Activated CD4-positive, alpha-beta T cell treated with anti-CD3 and anti-CD28 coated beads, Interleukin-2, amount 10 ng/mL, durations not matched to agents 7 days and 5 days (primary cell): ENCODE measurements at places on chromosomes 3 and 15. TPM values are rescaled to one million over a fixed set of nuclear protein-coding genes. Genes with fewer than 3 reads are reported as not detected.

Gene FBXL22
- total RNA-seq: 0.81 TPM

Gene TUSC7
- total RNA-seq: not detected

Gene CATSPER2
- total RNA-seq: 1.5 TPM

Gene ATP13A5
- total RNA-seq: not detected

Gene CLDN16
- not detected for total RNA-seq

Gene NPTN
- 41.4 TPM for total RNA-seq

Gene UBE2Q2
- total RNA-seq: 40.3 TPM

Gene PRR23B
- not detected for total RNA-seq

Gene PAK6
- 0.47 TPM for total RNA-seq

Gene SLC22A14
- not detected for total RNA-seq

Gene CAMK2N2
- not detected for total RNA-seq

DNA sequence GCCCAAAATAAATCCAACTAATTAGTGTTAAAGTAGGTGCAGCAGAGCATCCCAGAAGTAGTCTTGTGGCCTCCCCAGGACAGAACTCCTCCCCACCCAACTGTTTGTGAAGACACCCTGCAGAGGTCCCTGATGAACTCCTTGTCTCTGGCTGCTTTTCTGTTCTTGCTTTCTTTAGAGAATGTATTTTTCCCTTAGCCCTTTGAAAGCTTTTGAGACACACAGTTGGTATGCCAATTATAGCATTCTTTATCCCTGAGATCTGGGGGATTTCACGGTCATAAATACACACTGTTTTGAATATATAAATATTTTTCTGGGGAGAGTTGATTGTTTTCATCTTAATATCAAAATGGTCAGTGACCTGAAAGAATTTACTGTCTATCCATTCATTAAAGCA, 9.8 kb downstream of the TFG start:
- no peak for DNase-seq

- DNase-seq: no peak
These were observed 247.7 kb upstream of the CDIN1 start for GRCh38 chr15:36331531-36332275.

DNA sequence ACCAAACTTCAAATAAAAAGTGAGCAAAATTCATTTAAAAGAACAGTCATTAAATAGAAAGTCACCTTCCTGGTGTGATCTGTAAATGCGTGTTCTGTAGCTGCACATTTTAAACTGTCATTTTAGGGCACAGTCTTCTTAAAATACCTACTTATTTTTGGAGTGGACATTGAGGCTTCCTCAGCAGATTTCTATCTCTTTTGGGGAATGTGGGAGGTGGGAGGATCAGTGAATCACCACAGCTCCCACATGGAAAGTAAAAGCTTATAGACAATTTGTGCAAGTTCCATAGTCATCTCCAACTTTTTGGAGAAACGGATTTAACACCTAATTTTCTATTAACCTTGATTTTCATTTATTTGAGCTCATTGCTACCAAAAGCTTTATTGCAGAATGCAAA, 21.0 kb upstream of the MOBP start:
- DNase-seq: no peak

GRCh38 chr15:85531083-85531482, 150.7 kb downstream of the AKAP13 start:
- DNase-seq: no peak

- DNase-seq: no peak
These were observed 34.6 kb downstream of the HSPBAP1 start for GRCh38 chr3:122758877-122759560.

DNA sequence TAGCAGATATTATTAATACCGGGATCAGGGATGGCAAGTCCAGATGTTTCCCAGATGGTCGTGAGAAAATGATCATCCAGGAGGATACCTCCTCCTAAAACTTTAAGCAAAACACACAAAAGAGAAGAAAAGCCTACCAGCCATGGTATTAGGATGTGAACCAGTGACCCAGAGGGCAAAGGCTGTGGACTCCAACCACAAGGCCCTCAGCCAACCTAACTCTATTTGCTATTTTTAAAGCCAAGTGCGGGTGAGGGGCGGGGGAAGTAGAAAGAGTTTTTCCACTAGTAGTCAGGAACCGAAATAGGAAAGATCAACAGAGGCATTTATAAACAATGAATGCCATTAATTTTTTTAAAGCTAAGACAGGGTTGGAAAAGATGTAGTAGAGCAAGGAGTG, 77.4 kb downstream of the STAC start:
- DNase-seq: no peak

GRCh38 chr15:64634576-64635498, 140.6 kb downstream of the RBPMS2 start:
- DNase-seq: peak; percentile 50

GRCh38 chr15:48875241-48875960, 2.5 kb upstream of the EID1 start:
- DNase-seq: no peak

DNA sequence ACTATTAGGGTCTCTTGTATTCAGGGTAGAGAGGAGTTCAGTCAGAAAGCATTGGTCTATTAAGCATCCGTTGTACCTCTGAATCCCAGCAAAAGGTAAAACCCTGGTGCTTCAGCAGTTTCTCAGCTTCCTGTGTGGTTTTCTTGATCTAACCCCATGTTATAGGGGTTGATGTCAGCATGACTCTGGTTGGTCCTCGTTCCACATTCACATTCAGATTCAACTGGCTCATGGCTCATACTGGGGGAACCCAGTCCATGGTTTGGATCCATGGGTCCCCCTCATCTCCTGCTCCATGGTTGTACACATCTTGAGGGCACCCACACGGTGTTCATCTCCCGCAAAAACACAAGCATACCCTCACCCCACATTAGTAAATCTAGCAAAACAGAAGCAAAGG, 47.7 kb upstream of the C2CD4B start:
- DNase-seq: peak; percentile 32

DNA sequence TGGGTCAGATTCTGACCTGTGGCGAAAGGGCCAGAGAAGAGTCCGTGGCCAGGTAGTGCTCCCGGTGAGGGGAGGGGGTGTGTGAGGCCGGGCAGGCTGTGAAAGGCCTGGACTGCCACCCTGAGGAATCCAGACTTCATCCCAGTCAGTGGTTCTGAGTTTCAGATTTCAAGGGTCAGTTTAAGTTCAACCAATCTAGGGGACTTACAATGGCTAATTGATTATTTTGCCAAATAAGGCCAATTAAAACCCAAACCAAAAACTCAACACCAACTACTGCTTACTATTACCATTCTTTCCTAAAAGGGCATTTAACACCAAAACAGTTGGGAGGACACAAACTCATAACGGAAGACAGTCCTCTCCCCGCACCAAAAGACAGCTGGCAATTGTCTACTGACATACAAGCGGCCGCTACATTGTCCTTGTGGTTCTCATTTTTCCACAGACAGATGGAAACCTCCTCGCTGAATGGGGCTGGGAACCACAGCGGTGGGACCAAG, 30.5 kb downstream of the TMEM44 start:
- DNase-seq: no peak

DNA sequence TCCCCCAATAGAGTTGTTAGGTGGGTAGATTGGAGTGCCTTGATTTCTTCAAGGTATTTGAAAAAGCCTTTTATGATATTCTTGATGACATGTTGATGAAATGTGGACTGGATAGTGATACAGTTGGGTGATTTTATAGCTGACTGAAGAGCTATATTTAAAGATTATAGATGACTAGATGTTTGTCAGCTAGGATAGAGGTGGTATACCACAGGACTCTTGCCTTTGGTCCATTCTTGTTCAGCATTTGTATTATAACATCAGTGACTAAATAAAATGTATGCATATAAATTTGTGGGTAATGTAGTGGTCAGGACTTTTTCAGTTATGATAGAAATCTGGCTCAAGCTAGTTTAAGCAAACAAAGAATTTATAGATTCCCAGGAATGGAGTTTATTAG, 143.9 kb downstream of the ZNF609 start:
- no peak for DNase-seq

- DNase-seq: no peak
These were observed 57.4 kb downstream of the APBA2 start for GRCh38 chr15:28943146-28943545.

DNA sequence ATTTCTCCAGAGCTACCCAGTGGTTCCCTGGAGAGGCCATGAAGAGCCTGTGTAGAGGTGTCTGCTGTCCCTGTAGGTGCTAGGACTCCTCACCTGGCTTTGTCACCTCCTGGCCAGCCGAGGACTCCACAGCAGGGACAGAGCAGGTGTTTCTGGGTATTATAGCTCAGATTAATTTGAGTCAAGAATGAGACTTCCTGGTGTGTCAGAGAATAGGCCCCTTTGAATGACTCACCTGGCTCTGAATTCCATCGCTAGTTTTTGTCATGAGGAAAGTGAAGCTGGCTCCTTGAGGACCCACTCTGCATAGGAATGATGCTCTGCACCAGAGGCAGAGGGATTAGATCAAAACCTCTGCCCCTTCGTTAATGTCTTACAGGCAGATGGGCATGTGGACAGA, 167.5 kb upstream of the TOPAZ1 start:
- no peak for DNase-seq

DNA sequence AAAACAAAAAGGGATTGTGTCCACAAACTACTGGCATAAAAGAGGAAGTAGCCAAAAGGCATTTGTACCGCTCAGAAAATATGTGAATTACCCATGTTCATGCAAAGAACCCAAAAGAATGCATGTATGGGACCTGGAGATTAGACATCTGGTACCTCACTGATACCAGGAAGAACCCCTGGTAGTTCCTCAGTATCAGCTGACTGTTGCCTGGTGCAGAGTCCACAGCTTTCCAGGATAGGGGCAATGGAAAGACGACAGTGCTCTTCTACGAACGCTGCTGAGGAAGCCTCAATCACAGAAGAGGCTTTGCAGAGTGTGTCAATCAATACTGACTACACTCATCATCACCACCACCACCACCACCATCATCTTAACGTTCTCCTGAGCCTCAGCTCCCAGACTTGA, 63.3 kb downstream of the ATP8B4 start:
- DNase-seq: no peak

GRCh38 chr15:71658036-71658435, 152.3 kb upstream of the NR2E3 start:
- no peak for DNase-seq

DNA sequence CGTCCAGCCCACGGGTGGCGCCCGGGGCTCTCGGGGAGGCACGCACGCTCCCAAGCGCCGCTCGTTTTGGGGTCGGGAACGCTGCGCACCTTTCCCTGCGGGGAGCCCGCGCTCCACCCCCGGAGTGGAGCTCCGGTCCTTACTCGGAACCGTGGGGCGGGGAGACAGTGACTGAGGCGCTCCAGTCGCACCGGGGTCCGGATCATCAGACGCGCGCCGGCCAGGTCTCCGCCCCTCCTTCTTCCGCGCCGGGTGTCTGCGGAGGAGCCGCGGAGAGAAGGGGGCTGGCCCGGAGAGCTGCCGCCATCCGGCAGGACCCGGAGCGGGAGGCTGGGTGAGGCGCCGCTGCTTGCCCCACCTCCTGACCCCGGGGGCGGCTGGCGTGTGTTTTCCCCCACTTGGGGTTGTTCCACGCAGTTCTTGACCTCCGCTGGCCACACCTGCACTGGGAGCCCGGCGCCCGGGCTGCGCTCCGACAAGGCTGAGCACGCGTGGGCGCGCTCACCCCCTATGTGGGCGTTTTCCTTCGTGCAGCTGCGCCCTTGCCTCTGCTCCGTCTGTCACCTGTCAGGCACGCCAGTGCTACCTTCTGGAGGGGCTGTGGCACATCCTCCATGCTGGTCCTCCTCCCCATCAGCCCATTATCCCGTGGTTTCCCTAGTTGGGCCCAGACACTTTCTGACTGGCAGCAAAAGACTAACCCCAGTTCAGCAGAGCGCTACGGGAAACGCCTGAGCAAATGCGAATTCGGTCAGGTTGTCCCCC, at the start of gene MCF2L2:
Gene MCF2L2, minus strand, starts transcription at position 173 of the 765 bp plus-strand sequence. CDS start 642 bp downstream, outside the sequence.
- DNase-seq: peak; percentile 85

DNA sequence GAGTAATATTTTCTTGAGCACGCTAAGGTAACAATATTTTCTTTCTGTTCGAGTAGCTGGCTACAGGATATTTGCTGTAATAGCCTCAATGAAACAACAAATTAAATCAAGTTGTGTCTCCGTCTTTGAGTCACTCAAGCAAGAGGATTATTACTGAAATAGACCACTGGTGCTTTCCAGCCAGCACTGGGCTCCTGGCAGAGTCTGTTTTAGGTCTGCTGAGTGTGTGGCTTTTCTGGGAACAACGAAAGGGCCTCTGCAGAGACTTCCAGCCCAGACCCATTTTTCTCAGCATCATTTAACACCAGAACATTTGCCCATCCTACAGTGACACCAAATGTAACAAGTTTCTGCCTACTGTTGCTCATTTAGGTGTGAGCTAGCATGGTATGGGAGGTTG, 652.9 kb downstream of the MAGI1 start:
- DNase-seq: no peak

GRCh38 chr3:59885101-59885500, 835.3 kb upstream of the CFAP20DC start:
- no peak for DNase-seq

- no peak for DNase-seq
These were observed 59.8 kb upstream of the NR2F2 start for GRCh38 chr15:96270581-96271172.

DNA sequence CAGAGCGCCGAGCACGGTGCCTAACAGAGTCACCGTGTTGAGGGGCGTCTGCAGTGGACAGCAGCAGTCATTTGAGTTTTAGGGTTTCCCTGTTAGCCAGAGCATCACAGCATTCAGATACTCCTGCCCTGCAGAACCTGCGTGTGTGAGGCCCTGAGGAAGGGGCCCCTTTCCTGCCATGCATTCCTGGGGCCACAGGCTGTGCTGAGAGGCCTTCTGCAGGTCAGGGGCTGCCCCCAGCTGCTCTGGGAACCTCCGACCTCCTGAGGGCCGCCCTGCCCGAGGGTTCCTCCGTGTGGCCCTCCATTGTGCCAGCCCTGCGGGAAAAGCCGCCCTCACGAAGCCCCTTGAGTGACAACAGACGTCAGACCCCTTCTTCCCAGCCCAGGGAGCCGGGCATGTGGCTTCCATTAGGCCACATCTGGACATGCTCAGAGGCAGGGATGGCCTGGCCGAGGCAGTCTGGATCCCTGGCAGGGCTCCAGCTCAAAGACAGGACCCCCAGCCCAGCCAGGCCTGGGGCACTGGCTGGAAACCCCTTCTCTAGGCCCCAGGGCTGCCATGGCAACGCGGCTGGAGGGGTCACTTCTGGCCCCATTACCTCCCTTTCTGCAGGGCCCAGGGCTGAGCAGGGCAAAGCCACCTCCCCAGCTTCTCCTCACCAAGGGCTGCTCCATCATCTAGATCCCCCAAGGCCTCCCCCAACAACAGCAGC, 25.3 kb downstream of the FBLN2 start:
- DNase-seq: no peak

DNA sequence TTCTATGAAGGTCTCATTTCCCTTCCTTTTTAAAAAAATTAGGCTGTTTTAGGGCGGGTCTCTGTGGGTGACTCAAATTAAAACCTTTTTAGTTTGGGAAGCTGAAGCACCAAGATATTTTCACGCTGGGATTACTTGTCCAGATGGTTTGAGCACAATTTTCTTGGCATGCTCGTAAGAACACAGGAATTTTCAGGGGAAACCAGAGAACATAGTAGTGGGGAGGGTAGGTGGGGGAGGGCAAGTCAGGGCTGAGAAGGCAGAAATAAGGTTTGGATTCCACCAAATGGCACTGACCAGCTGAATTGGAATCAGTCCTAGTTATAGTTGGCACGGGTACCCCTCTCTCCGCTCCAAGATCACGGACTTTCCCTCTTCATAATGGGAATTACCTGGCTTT, 97.3 kb upstream of the LRIG1 start:
- DNase-seq: no peak
